ENCODE measurements at places on chromosomes 11 and 22.

GRCh38 chr11:22984045-22984444 lies 123.8 kb upstream of the CCDC179 start:
- DNase-seq = no peak

DNA sequence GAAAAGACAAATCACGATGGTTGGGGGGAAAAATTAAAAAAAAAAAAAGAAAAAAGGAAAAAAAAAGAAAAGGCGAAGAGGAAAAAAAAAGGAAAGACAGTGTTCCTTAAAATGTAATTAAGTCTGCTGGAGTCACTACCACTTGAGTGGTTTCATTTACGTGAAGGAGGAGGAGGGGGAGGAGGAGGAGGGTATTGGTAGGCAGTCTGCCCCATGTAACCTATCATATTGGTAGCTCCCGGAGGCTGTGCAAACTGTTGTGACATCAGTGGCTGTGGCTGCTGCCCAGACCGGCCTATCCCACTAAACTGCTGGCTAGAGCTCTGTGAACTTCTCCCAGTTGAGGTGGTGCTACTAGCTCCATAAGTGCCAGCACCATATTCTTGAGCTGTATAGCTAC lies 17.9 kb downstream of the KDELR3 start:
- DNase-seq = no peak

DNA sequence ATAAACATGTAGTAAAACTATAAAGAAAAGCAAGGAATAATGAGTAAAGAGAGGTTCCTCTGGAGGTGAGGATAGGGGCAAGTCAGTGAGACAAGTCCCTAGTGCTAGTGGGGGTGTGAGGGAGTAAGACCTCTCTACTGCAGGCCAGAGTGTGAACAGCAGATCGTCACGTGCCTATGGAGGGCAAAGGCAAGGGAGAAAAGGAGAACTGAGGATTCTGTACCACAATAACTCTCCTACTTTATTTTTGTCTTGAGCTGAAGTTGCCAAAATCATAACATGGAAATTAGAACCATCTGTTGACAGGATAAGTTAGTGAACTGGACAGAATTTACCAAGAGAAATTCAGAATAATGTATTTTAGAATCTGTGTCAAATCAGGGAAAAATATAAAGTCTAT lies 77.6 kb downstream of the ENTHD1 start:
- DNase-seq = no peak

DNA sequence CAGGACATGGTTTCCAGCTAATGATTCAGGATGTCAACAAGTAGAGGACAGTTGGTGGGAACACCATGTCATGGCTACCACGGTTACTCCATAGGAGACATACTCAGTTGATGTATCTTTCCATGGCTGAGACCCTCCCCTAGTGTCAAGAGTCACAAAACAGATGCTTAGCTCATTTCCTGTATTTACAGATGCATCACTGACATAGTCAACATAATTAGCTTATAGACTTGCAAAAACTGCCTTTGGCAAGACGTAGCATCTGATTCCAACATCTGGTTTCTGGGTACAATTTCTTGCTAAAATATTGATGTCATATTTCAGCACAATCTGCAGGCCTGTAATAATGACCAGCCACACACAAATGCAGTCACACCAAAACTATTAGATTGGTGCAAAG lies 550.3 kb downstream of the FAM181B start:
- no peak for DNase-seq

- no peak for DNase-seq
Measured at GRCh38 chr11:131462622-131463021, 92.2 kb downstream of the NTM start.

DNA sequence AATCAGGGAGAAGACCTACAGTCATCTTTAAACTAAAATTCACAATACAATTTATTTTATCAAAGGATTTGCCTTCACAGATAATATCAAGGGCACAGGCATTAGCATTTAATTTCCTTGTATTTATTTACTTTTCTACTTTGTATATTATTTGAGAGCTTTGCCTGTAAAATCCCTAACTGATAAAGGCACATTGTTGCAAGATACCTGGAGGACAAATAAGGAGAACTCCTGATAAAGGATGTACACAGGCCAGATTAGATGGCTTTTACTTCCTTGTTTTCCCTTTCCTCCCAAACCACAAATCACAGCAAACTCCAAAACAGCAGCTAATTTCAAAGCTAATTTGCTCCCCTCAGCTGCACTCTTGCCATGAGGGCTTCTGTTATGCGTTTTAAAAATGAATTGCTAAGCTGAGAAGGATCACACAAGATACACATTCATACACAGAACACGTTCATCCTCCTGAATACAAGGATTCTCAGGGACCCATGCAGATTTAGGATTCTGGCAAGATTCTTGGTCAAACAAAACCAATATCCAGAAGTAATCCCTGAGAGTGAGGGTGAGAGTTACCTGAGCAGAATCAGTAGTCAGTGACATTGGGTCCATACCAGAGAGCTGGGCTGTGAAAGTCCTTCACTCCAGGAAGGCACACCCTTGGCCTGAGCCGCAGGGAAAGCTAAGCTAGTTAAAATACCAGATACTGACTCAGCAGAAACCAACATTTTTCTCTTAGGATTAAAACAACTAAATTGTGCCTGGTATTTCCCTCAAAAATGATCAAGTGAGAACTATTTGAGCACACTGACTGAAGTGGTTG lies 100.3 kb upstream of the CLPB start:
- no peak for DNase-seq

- DNase-seq = no peak
Measured at GRCh38 chr11:68962527-68963250, 18.1 kb downstream of the MRGPRD start.

GRCh38 chr11:36622431-36623136 lies 24.5 kb upstream of the RAG2 start:
- DNase-seq = peak; percentile 32

GRCh38 chr11:47047972-47048371 lies 111.4 kb downstream of the CSTPP1 start:
- DNase-seq = no peak

GRCh38 chr11:122306831-122307391 lies 190.9 kb upstream of the BLID start:
- no peak for DNase-seq

DNA sequence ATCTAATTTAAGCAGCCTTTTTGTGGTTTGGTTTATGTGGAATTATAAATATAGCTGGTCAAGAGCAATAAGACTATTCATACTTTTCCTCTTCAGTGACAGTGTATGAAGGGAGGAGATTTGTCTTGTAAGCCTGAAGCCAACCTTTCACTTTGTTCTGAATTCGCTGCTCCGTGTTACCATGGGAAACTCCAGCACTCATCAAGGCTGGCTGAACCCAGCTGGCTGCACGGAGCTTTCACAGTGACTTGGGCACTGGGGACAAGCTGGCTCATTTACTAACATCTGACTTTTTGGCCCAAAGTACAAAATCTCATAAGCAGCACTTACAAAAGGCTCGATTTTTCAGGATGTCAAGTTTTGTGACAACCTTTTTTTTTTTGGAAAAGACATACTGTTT lies 120.4 kb upstream of the GRIA4 start:
- DNase-seq = no peak

DNA sequence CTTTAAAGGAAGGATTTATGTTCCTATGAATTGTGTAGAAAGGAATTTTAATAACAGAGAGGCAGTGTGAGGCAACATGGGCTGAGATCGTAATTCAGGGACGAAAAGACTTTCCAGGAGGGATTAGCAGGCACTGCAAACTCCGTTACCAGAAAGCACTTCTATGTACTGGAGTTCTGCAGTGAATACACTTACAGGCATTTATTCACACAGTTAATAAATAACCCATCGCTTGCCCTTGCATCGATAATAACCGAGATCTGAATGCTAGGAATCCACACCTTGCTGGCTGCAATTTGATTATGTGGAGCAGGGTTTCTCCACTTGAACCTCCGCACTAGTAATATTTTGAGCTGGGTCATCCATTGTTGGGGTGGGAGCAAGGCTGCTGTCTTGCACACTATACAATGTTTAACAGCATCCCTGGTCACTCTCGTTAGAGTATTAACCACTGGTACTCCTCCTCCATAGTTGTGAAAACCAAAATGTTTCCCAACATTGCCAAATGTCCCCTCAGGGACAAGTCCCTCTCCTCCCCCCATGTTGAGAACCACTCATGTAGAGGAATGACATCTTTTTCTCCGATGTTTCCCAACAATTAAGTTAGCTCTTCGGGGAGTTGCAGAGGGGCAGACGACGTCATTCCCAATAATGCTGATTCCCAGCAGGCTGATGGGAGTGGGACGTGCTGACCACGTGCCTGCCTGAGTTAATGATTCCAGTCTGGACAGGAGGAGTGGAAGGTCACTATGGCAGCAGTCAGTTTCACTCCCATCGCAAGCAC lies 99.5 kb downstream of the SNX19 start:
- no peak for DNase-seq

DNA sequence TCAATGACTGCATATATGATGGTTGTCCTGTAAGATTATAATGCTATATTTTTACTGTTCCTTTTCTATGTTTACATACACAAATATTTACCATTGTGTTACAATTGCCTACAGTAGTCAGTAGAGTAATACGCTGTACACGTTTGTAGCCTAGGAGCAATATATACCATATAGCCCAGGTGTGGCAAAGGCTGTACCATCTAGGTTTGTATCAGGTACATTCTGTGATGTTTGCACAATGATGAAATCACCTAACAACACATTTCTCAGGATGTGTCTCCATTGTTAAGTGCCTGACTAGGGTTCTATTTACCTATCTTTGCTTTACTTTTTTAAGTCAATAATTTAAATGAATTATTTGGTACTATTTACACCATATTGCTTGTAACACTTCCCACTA lies 21.9 kb downstream of the PRR5L start:
- no peak for DNase-seq

- no peak for DNase-seq
Measured at GRCh38 chr11:45405916-45406670, 120.0 kb upstream of the SYT13 start.

- DNase-seq = no peak
Measured at GRCh38 chr22:23203452-23204124, 23.3 kb downstream of the BCR start.
